ENCODE measurements at places on chromosomes 6 and 20.

GRCh38 chr6:14799928-14800327 is 445.9 kb upstream of the JARID2 start:
- DNase-seq, result no peak

DNA sequence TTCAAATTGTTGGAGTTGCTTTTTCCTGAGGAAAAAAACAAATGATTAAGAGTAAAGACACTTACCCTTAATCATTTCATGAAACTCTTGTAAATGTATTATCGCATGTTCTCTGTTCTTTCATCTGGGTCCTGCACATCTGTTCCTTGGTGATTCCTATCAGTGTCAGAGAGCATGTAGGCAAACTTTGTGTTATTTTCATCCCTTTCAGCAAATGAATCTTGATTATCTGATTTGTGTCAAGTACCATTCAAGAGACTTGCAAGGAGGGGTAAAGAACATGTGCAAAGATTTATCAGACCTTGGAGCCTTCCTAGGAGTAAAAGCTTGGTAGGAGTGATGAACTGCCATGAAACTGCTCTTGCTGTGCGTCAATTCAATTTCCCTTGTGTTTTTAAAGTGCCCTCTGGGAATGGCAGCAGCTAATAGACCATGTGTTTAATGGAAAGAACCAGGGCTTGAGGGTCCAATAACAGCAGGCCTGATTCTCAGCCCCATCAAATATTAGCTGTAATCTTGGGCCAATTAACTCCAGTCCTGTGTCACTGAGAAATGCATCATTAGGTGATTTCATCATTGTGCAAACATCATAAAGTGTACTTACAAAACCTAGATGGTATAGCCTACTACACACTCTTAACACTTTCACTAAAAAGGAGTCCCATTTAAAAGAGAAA is 118.9 kb upstream of the CEP85L start:
- no peak for DNase-seq

- no peak for DNase-seq
Measured at GRCh38 chr20:24754691-24755090, 194.4 kb upstream of the CST7 start.

GRCh38 chr6:117381749-117382148 is 44.0 kb downstream of the ROS1 start:
- DNase-seq, result no peak

DNA sequence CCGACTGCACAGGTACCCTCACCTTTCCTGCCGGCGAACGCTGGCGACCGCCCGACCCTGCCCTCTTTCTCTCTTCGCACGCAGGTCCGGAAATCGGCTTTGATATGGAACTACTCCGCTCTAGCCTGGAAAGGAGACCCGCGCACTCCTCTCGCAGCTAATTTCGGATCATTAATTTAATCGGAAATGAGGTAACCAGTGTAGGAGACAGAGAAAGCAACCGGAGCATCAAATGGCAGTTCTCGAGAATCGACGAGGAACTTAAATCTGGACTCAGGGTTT is 949 bp upstream of the ATXN1 start:
- DNase-seq, result no peak

GRCh38 chr20:61760731-61761130 is 304.9 kb downstream of the TAF4 start:
- DNase-seq, result no peak

DNA sequence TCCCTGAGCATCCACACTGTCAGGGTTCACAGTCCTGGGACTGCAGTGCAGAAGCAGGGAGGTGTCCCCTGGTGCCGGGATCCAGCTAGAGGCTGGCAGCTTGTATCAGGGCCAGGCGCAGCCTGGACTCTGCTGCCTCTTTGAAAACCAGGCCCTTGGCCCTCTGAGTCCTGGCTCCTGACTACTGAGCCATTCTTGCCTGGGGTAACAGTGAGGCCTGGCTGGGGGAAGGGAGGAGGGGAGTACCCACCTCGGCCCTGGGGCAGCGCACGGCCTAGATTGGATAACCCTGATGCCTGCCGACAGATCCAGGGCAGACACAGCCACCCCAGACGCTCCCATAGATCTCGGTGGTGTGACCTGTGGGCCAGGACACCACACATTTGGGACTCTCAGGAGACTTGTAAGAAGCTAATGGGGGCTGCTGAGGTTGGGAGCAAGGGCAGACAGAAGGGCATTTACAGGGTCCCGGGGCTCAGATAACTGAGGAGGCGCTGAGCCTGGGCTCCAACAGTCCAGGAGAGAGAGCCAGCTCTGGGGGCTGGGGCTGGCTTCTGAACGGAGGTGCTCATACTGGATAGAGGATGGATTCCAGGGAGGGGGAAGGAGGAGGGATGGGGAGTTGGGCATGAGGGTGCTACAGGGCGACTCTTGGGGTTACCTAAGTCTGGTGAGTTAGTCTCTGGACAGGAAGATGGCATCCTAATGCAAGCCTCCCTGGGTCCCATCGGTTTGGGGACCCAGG is 30.5 kb downstream of the SPDEF start:
- no peak for DNase-seq

GRCh38 chr6:129920103-129920798 is 59.1 kb upstream of the TMEM244 start:
- DNase-seq, result no peak

DNA sequence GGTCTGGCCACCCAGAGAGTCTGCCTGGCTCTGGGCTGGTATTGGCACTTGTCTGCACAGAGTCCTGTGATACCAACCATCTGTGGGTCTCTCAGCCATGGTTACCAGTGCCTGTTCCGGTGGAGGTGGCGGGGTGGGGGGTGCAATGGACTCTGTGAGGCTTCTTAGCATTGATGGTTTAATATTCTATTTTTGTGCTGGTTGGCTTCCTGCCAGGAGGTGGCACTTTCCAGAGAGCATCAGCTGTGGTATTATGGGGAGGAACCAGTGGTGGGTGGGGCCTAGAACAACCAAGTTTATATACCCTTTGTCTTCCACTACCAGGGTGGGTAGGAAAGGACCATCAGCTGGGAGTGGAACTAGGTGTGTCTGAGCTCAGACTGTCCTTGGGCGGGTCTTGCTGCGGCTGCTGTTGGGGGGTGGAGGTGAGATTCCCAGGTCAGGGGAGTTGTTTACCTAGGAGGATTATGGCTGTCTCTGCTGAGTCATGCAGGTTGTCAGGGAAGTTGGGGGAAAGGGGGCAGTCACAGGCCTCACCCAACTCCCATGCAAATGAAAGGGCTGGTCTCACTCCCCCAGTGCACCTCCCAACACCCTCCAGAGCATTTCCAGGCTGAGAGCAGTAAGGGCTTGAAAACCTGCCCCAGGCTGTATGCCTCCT is 117.5 kb downstream of the FLRT3 start:
- DNase-seq, result no peak

GRCh38 chr6:87199787-87200186 is 44.4 kb downstream of the ZNF292 start:
- no peak for DNase-seq

GRCh38 chr20:41003143-41003935 is 25.3 kb upstream of the TOP1 start:
- DNase-seq, result peak; percentile 97

GRCh38 chr20:38764567-38765318 is 16.5 kb downstream of the ACTR5 start:
- peak; percentile 51 for DNase-seq

DNA sequence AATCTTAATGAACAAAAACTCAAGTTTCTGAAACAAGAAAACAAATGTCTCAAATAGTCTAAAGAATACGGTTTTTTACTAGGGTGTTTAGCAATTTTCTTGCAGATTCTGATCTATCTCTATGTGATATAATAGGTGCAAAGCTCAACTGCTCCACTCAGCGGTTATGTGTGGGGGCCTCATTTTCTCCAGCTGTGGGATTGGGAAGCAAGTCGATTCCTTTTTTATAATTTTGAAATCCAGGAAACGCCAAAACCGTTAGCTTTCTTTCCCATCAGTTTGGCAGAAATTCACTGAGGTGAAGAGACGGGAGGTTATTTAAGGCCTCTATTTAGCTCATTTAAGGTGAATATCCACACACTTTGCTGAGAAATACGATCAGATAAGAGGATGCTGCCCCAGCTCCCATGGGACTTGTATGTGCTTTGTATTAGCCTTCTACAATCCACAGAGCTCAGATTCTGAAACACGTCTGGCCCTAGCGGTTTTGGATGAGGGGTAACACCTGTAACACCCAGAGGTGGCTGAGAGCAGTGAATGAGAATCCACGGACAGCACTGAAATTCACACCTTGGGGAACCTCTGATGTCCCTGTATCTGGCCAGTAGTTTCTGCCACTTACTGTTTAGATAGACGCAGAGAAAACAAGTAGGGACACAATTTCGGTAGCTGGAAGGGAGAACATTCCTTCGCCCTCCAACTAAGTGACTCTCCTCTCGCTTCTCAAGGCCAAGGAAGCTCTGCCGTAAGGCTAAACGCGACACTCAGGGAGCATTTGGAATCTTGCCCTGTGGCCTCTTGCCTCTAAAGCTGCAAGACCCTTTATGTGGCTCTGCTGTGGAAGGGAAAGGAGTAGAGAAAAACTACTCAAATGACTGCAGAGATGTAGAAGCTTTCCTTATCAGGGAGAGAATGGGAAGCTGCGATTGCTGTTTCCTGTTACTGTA is 6.5 kb upstream of the BCAS4 start:
- peak; percentile 40 for DNase-seq

DNA sequence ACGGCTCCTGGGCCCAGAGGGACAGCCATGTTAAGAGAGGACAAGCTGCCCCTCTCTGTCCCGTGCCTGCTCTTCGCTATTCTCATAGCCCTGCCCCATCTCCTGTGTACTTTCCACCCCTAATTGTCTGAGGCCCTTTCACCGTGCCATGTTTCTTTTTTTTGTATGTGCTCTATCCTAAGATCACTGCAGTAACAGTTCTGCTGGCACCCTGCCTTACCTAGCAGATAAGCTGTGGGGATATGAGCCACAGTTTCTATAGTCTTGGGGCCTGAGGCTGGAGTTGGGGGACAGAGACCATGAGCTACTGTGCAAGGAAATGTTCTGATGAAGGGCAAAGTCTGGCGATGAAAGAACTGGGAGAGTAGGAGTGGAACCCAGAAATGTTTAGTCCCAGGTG is 269.5 kb upstream of the CITED2 start:
- DNase-seq, result no peak

GRCh38 chr20:7971536-7972280 is 31.4 kb upstream of the HAO1 start:
- no peak for DNase-seq

GRCh38 chr20:51862796-51863195 is 60.5 kb upstream of the SALL4 start:
- no peak for DNase-seq

DNA sequence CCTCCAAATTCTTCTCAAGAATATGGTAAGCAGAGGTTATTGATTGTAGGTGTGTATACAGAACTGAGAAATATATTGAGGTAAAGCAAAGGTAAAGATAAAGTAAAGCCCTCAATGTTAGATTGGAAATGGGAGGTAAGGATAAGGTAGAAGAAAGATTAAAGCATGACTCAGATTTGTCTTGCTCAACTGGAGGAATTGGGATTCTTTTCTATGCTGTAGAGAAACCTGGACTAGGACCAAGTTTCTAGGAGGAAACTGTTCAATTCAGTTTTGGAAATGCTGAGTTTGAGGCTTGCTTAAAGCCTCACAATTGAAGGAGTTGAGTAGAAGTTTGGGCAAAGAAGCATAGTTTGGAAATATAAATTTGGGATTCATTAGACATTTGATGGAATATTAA is 634.0 kb upstream of the PTCHD4 start:
- no peak for DNase-seq

DNA sequence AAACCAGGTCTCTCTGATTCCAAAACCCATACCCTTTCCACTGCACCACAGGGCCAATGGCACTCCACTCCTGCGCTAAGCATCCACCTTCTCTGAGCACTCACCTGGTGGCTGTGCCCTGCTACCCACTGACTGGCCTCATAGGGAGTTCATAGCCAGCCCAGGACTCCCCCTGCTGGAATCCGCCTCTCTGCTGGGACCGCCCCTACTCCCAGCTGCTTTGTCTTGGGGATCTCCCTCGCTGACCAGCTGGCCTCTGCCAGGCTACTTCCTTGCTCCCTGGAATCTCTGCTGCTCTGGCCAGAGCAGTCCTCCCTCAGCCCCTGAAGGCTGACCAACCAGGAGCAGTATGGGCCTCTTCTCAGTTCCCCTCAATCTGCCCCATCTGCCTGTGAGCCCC is 129.7 kb downstream of the FAXC start:
- no peak for DNase-seq

DNA sequence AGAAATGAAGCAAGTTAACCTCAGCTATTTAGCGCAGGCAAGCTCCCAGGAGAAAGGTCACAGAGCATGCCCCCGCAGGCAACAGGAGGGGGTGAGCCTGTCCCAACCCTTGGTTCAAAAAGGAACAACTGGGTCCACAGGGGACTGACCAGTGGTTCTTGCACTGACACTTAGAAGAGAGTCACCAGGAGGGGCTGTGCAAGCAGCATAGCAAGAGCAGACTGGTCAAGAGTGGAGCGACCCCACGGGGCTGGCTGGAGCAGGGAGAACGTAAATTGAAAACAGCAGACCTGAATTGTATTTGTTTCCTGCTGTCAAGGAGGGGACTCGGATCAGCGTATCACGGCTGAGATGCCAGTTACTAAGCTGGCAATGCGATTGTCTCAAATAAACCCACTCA is 32.8 kb downstream of the GABRR1 start:
- no peak for DNase-seq

DNA sequence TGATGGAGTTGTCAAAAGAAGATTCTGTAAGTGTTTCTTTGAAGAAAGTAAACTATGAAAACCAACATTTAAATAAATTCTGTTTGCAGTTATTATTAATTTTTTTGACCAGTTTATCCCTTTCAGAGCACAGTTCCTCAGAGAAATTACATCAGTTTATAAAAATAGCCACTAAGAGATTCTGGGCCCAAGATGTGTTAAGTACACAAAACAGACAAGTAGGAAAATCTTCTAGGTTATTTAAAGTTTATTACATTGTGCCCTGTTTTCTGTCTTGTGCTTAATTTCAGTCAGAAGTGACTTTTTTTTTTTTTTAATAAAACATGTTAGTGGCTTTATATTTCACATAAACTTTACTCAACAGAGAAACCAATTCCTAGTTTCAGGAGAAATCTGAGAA is 72.3 kb downstream of the ECT2L start:
- DNase-seq, result no peak

GRCh38 chr6:130070792-130071191 is 52.4 kb downstream of the L3MBTL3 start:
- no peak for DNase-seq

Measured in NCI-H460 (cell line).